NCI-H2029 (cell line): ENCODE measurements at places on chromosomes 2 and 18.

- no peak for DNase-seq
These were observed 249.8 kb upstream of the RAB6C start for GRCh38 chr2:129729646-129730045.

- DNase-seq: no peak
These were observed 53.6 kb upstream of the SLC39A10 start for GRCh38 chr2:195603408-195603807.

DNA sequence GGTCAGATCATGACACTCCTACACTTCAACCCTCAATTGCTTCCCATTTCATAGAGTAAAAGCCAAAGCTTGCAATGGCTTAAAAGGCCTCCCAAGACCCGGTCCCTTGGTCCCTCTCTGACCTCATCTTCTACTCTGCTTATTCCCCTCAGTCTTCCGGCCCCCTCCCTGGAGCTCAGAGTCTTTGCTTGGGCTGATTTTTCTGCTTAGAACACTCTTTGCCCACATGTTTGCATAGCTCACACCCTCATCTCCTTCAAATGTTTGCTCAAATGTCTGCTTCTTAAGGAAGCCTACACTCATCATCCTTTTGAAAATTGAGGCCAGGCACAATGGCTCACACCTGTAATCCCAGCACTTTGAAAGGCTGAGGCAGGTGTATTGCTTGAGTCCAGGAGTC, 65.6 kb upstream of the CAPN13 start:
- DNase-seq: peak; percentile 72

DNA sequence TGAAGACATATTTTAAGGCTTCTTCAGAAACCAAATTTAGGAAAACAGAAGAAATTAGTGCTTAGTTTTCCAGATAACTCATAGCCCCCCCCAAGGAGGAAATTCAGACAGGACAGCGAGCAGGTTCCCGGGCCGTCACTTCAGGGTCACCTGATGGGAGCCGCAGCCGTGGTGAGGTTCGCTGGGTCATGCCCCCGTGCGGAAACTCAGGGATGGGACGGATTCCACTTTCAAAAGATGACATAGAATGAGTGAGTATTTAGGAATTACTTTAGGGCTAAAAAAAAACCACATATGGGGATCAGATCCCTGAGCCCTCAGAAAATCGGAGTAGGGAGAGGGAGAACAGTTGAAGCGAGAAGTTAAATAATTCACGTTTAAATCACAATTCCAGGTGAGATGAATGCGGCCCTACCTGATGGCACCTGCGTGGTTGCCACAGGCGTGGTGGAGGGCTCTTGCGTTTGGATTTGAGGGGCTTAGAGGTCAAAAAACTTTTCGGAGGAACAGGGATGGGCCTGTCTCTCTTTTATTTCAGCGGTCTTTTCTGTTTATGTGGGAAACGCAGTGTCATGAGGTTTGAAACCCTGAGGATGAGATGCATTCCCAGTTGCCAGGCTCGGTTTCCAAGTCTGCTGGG, 114.4 kb downstream of the NFATC1 start:
- no peak for DNase-seq
